Panc1 (cell line): ENCODE measurements at places on chromosomes 5 and 9. TPM values are rescaled to one million over a fixed set of nuclear protein-coding genes. Genes with fewer than 3 reads are reported as not detected.

Gene HTR4
- total RNA-seq = not detected

Gene GLRA1
- not detected for total RNA-seq

Gene ECM2
- total RNA-seq = not detected

Gene KIF12
- 0.87 TPM for total RNA-seq

Gene DMRTA1
- 1.8 TPM for total RNA-seq

Gene LSM11
- total RNA-seq = 1.6 TPM
